ENCODE measurements at places on chromosomes 3 and 15.

- no peak for DNase-seq
Observed at GRCh38 chr15:70504299-70504951, 258.9 kb downstream of the UACA start.

- DNase-seq = no peak
Observed at GRCh38 chr3:61768284-61769037, 207.1 kb downstream of the PTPRG start.

GRCh38 chr15:72933976-72934375, 118.3 kb upstream of the NEO1 start:
- no peak for DNase-seq

DNA sequence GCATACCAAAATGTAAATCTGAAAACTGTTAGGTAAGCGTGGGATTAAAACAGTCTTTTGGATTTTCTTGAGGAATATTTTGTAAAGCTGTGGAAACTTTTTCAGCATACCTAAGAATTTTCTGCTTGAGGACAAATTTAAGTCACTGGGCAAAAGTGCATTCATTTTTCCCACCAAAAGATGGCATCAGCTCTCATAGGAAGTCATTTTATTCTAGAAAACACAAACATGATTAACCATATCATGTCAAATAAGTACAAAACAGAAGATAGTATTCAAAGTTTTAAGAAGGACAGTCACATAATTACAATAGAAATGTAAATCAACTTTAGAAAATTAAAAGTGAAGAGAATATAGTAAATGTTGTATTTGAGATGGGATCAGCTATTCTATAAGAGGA, 63.5 kb downstream of the SLC49A4 start:
- DNase-seq = no peak

- DNase-seq = no peak
Observed at GRCh38 chr3:56370991-56371775, 97.1 kb downstream of the ERC2 start.

- DNase-seq = no peak
Observed at GRCh38 chr3:139537795-139538621, 1.5 kb downstream of the RBP1 start.

- no peak for DNase-seq
Observed at GRCh38 chr3:42685363-42685881, at the start of gene KLHL40. Gene KLHL40, plus strand, starts transcription at chr3:42685537. Its CDS starts 82 bp downstream, at chr3:42685619.

DNA sequence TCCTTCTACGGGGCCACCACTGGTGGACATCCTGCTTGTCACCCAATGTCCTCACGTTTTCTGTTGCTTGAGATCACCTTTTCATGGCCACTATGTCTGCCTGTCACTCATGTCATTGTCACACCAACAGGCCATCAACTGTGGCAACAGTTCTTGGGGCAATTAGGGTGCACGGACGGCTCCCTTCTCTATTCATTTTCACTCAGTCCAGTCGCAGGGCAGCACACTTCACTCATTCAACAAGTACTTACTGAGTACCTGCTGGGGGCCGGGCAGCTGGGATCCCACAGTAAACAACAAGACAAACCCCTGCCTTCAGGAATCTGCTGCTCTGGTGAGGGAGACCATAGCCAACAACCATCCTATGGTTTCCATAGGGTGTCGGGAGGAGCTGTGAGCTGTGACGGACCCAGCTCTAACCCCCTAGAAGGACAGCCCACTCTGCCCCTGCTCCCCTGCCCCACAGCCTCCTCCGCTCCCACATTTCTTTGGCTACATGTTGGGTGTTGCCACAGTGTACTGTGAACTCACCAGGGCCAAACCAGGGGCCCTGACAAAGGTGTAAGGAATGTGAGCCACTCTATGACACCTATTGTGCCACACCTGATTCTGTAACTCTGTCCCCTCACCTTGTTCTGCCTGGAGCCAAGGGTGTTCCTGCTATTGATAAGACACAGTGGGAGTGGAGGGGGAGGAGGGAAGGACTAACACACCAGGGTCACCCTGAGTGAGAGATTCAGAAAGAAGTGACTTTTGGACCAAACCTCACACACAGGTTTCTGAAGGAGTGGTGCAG, 1.9 kb downstream of the VILL start:
- DNase-seq = no peak

GRCh38 chr3:72944696-72945095, 51.9 kb upstream of the PPP4R2 start:
- DNase-seq = no peak

- DNase-seq = no peak
Observed at GRCh38 chr3:129259612-129260477, 10.4 kb downstream of the COPG1 start.

DNA sequence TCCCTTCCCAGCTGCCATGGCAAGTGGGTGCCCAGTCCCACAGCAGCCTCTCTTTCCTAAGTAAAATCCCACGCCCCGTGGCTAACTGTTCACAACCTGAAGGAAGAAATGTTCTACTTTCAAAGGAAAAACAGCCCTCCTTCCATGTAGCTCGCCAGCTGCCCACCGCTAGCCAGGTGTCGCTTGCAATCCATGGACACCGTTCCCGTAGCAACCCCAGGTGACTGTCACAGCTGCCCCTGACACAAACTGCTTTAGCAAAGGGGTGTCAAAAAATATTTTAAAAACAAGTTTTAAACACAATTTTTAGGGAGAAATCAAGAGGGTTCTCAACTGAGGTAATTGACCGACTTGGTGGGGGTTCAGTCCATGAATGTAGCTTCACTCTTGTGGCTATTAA, 21.0 kb upstream of the CGNL1 start:
- no peak for DNase-seq

GRCh38 chr3:179071027-179071322, 634 bp downstream of the ZMAT3 start:
- no peak for DNase-seq

DNA sequence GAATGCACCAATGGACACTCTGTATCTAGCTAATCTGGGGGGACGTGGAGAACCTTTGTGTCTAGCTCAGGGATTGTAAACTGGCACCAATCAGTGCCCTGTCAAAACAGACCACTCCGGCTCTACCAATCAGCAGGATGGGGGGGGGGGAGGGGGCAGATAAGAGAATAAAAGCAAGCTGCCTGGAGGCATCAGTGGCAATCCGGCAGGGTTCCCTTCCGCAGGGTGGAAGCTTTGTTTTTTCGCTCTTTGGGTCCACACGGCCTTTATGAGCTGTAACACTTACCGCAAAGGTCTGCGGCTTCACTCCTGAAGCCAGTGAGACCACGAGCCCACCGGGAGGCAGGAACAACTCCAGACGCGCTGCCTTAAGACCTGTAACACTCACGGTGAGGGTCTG, 827.1 kb downstream of the PLOD2 start:
- DNase-seq = no peak

DNA sequence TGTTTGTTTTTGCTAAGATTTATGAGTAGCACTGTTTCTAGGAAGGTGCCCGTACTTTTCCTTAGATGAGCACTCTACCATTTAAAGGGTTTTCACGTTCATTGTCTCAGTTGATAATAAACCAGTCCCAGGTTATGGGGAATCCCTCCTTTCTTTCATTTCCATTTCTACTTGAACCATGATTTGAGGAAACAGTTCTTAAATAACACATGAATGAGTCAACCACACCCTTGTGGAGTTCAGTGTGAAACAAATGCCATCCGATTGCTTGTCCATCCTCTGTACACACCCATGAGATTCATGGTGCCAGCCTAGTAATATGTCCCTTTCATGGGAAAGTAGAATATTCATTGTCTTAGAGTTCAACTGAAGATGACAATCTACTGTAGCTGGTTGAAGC, 23.1 kb downstream of the CMTM8 start:
- no peak for DNase-seq

DNA sequence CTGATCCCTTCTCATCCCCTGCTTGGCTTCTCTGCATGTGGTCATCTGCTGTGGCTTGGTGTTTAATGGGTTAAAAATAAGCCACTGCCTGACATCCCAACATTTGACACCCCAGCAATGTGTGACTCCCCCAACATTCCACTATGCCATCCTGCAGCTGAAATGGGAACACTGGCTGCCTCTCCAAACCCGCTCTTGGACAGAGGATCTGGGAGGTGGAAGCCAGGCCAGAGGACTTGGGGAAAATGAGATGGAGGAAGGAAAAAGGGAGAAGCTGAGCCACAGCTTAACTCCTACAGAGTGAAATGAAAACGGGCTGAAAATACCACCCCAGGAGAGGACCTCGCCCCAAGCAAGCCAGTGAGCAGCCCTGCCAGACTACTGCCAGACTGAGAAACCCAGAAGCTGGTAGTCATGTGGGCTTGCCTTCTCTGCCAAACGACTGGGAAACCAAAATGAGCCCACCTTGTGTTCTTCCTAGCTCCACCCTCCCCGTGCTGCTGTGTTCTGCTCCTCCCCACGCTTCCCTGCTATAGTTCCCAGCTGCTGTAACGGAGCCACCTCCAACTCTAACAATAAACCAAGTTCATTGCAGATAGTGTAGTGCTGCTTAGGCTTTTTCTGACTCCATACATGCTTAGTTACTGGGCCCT, 13.7 kb downstream of the MAP1A start:
- no peak for DNase-seq

DNA sequence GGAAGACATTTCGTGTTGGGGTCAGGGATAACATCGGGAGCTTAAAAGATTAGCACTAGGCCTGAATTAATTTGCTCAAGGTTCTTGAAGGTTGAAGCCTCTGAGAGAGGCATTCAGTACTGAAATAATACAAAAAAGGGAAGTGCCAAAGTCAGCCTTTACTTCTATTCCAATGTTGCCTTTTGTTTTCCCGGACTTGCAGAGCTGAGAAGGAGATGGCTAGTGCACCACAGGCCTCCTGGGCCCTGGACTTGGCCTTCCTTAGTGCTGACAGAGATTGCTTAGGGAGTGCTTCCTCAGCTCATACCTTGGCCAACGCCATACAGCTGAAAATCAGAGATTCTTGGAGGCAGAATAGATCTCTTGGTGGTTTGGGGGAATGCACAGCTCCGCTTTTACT, 333.6 kb upstream of the TBL1XR1 start:
- no peak for DNase-seq

- peak; percentile 4 for DNase-seq
Observed at GRCh38 chr3:196837819-196838420, 29.8 kb upstream of the SENP5 start.

- DNase-seq = peak; percentile 89
Observed at GRCh38 chr3:183576487-183577107, 21.1 kb upstream of the KLHL6 start.

DNA sequence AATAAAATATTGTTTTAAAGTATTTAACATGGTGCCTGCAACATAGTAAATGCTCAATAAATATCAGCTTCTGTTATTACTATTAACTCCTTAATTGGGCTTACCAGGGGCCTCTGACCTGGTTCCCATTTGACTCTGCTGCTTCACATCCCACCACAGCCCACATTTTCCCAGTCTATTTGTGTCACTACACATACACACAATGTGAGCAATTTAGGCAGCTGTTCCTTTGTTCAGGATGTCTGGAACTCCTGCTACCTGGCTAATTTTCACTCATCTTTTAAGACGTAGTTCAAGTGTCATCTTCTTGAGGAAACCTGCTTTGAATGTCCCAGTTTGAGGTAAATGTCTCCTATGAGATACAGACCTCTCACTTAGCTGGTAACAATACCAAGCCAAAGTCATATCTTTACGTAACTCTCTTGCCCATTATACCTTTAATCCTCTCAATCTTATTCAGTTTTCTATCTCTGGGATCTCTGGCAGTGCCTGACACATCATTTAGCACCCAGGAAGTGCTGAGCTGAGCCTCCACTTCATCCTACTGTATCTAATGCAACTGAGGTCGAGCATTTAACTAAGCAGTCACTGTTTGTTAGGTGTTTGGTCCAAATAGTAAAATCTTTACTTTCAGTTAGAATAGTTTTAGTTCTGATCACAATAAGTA, 4.4 kb downstream of the TGFBR2 start:
- DNase-seq = no peak

DNA sequence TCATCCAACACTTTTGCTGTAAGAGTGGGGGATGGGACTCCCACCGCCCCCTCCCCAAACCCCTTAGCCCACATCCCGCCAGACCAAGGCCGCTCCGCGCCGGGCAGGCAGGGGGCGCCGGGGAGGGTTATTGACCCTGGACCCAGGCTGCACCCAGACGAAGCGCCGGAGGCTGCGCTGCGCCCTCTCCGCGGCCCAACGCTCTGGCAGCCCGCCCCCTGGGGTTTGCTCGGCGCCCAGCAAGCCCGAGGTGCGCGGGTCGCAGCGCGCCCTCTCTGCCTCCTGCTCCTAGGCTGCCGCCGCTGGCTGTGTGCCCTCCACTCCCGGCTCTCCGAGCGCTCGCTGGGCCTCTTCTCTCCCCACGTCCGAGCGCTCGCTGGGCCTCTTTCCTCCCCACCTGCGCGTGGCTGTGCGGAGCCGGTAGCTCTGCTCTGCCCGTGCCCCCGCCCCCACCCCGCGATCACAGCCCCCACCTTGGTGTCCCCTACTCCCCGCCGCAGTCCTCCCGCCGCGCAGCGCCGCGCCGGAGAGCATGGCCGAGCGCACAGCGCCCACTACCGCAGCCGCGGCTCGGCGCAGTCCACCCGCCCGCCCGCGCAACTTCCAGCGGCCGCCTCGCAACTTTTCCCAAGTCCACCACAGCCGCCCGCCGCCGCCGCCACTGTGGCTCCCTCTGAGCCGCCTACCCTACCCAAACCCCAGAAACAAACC, 1.2 kb downstream of the MECOM start:
- DNase-seq = no peak

- no peak for DNase-seq
Observed at GRCh38 chr3:142056656-142057330, 92.6 kb downstream of the TFDP2 start.

DNA sequence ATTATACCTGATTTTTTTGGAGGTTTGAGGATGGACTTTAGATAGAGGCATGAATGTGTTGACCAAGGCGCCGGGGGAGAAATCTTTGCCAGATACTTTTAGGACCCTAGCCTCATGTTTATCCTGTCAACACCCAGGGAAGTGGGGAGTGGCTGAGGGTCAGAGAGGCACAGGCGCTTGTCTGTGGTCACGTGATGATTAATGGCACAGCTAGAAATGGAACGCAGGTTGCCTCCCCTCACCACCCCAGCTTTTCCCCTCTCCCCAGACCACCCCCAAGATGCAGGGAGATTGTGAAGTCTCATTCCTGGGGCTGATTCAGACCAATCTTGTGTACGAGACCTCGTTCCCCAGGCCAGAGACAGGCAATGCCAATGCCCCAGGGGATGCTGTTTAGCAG, 218.4 kb upstream of the LINGO1 start:
- DNase-seq = no peak

- DNase-seq = no peak
Observed at GRCh38 chr15:26001201-26001600, 138.1 kb upstream of the ATP10A start.

GRCh38 chr3:30894521-30895251, at the start of gene GADL1:
Gene GADL1, minus strand, starts transcription at chr3:30894661. Its CDS starts 47 bp downstream, at chr3:30894614.
- no peak for DNase-seq

DNA sequence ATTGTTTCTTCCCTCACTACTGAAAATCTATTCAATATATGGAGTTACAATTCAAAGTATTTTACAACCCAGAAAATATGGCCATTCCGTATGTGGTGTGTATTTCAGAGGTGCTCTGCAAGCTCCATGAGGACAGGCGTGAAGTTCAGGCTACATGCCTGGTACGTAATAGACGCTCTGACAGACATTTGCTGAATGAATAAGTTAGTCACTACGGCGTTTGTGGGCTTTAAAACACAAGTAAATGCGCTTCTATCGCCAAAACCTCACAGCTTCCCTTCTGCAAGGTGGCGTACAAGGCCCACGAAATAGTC, 701 bp upstream of the TIPARP start:
- no peak for DNase-seq

- no peak for DNase-seq
Observed at GRCh38 chr3:137766041-137766875, 2.1 kb downstream of the SOX14 start.
